ENCODE measurements at places on chromosomes 5 and 9.

DNA sequence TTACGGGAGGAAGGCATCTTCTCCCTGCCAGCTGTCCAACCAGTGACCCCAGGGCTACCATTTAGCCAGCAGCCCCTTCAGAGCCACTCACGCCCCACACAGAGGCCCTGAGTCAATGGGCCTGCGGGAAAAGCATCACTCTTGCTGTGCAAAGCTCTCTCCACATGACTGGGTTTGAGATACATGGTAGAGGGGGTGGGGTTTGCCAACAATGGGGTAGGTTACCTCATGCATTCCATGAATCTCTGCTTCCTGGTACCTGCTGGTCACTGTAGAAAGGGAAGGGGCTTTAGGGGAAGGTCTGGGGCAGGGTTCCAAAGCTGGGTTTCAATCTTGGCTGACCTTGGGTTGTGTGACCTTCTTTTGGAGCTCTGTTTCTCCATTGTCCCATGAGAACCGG, 22.9 kb upstream of the TTLL11 start:
- no peak for DNase-seq

DNA sequence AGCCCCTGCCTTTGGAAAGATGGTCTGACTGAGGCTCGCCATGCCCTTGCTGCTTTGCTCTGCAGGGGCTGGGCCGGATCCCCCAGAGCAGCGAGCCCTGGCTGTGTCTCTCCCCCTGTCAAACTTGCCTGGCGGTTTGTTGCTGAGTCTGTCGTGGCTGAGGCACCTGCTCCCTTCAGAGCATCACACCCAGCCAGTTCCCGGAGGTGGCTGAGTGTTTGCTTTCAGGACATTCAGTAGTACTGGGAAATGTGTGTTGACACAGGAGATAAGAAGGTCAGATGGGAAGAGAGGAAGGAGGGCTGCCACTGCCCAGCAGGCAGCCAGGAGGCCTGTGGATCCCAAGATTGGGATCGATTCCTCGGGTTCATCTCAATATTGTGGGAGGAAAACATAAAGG, 62.9 kb downstream of the GADD45G start:
- no peak for DNase-seq

GRCh38 chr5:64952951-64953673, 184.4 kb downstream of the CWC27 start:
- no peak for DNase-seq

DNA sequence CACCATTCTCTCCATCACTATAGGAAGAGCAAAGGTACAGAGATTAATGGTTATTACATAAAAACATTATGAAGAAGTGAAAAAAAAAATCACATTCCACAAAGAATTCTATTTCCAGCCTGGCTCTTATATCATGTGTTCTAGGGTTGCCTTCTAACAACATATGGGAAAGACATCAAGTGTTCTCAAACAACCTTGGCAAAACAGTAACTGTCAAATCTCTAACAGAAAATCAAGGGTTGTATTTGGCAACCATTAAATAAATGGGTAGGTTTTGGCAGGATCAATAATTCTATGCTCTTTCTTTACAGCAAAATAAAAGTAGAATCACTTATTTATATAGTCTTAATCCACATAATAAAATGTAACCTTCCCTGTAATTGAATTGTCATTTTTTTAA, 728.9 kb downstream of the MAT2B start:
- no peak for DNase-seq

- DNase-seq, result no peak
These were observed 217.3 kb upstream of the IL12B start for GRCh38 chr5:159547466-159548195.

DNA sequence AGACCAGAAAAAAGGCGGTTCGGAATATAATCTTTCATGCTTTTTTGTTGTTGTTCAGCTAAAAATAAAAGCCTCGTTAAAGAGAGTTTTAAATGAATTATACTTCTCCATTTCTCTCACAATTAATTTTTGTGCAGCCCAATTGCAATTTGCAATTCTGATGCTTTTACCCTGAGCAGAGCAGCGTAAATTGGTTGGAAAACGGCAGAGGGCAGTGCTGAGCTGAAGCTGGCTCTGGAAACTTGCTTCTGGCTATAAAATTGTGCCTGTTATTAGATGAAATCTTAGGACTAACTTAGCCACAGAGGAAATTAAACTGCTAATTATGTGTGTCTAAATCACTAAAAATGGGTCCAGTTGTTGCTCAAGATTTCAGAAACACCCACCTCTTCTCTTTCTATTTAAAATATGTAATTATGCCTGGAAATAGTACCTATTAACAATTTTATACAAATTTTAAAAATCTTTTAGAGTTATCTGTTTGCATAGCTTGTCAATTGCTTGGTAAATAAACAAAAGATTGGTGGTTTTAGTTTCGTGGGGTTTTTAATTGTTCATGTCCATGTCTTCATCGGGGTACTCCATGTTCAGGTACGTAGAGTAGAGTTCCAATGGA, 441.8 kb upstream of the TLE4 start:
- no peak for DNase-seq

Data from activated gamma-delta T cell treated with anti-CD3 and anti-CD28 coated beads, Interleukin-2, amount 50 U/mL, for 16 hours (primary cell).